ENCODE measurements at places on chromosomes 2 and 18. TPM values are rescaled to one million over a fixed set of nuclear protein-coding genes. Genes with fewer than 3 reads are reported as not detected.

DNA sequence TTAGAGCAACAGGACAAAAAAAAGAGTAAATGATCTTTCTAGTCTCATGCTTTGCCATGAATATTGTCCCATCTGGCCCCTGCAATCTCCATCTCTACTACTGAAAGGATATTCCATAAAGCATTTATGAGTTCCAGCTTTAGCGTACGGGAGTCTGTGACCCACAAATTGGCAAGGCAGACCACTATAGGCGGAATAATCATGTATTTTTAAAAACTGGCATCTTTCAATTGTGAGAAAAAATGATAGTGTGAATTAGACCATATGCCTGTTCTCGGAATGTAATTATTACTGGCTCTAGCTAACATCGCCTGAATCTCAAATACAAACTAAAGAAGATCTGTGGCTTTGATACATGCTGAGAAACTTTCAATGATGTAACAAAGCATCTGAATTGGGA lies 738.1 kb upstream of the NXPH2 start:
- DNase-seq = no peak

DNA sequence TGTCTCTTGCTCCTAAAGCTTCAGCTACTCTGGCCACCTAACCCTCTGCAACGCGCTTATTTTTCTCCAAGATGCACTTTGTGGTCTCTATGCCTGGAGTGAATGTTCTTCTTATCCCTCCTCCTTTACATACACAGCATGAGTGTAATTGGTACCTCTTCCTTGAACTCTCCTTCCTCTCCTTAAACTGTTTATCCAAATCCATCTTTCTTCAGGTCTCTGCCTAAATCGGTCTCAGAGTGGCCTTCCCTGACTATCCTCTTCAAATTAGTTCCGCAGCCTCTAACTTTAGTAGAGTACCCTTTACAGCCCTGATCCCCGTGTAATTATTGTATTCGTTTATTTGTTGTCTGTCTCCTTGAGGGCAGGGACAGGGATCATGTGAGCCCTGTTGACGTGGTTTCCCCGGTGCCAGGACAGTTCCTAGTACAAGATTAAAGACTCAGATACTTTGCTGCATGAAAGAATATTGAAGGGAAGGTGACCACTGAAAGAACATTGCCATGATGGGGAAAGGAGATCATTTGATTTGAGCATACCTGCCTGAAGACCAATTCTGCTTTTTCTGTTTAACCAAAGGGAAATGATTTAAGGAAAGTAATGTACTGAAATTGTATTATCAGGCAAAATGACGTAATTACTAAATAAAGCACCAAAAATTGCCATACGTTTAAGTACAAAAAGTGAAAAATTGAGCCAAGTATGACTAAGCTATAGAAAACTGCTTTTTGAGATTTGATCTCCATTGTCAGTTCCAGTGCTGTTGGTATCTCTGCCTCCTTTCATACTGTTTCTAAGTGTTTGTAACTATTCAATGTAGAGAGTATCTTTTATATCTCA lies 1.2 kb downstream of the CNOT9 start:
- no peak for DNase-seq

- DNase-seq = no peak
Observed at GRCh38 chr2:130787841-130788240, 32.5 kb downstream of the AMER3 start.

GRCh38 chr18:54260396-54261072 lies 8.8 kb upstream of the POLI start:
- DNase-seq = no peak

DNA sequence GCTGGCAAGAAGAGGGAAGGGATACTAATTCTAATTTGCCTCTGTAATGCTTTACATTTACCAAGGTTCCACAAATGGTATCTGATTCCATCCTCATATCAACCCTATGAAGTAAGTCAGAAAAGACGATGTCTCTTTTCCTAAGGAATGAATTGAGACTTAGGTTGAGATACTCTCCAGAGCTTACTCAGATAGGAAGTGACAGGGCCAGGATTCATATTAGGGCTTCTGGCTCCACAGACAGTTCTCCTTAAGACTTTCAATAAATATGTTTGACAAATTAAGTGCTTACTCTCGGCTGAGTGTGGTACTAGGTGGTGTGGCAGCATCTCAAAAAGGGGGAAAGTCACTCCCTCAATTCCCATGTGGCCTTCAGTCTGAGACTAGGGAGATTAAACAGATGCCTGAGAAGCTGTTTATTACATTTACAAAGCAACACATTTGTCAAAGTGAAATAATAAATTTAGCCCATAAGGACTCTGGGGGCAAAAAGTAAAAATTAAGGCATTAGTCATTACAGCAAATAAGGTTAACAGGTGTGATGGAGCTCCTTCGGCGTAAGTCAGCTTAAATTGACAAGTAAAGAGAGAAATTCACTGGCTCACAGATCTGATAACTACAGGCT lies 14.2 kb downstream of the CDK15 start:
- DNase-seq = no peak

DNA sequence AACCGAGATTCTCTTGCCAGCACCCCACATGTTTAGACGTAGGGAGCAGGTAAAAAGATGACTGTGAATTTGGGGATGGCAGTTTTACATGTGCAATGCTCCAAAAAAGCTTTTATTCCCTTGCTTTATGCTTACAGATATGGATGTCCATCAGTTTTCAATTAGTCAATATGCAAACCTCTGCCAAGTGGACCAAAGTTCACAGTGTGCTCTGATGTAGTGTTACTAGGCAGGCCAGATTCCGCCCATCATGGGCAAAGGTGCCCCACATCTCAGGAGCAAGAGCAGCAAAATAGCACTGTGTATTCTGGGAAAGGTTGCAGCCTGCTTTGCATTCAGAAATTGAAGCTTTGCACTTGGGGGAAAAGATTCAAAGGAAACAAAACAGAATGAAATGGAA lies 329.7 kb upstream of the ZEB2 start:
- no peak for DNase-seq

- DNase-seq = no peak
Observed at GRCh38 chr2:27211241-27211942, 449 bp upstream of the ATRAID start.

- DNase-seq = no peak
Observed at GRCh38 chr18:77105028-77105427, 27.6 kb downstream of the MBP start.

DNA sequence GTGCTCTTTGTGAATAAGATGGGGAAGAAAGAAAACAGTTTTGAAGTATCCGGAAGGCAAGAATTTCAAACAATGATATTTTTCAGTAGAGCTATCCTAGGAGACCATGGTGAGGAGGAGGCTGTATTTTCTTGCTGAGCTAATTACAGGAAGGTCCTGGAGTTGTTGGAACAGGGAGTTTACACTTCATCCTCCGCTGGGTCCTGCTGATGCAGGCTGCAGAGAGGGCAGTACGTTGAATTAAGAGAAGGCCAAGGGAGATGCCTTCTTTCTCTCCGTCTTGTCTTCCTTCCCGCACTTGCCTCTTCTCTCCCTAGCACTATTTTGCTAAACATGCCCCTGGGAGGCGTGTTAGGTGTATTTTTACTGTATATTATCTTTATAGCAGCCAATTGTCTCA lies 60.0 kb upstream of the EDAR start:
- DNase-seq = no peak

DNA sequence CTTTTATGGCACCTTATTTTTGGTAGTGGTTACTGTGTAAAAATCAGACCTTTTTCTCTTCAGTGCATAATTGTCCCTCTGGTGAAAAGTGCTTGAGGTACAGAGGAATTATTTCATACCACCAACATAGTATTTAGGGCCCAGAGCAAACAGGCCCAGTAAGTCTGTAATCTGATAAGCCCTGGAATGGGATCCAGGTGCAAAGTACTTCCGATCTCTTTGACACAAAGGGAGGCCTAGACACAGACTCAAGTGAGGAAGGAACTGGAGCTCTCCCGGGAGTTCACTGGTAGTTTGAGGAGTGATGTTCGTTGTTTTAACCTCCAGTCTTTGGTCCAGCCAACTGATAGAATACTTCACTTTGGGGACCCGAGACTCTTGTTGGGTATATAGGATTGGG lies 57.4 kb downstream of the RAB31 start:
- DNase-seq = no peak

DNA sequence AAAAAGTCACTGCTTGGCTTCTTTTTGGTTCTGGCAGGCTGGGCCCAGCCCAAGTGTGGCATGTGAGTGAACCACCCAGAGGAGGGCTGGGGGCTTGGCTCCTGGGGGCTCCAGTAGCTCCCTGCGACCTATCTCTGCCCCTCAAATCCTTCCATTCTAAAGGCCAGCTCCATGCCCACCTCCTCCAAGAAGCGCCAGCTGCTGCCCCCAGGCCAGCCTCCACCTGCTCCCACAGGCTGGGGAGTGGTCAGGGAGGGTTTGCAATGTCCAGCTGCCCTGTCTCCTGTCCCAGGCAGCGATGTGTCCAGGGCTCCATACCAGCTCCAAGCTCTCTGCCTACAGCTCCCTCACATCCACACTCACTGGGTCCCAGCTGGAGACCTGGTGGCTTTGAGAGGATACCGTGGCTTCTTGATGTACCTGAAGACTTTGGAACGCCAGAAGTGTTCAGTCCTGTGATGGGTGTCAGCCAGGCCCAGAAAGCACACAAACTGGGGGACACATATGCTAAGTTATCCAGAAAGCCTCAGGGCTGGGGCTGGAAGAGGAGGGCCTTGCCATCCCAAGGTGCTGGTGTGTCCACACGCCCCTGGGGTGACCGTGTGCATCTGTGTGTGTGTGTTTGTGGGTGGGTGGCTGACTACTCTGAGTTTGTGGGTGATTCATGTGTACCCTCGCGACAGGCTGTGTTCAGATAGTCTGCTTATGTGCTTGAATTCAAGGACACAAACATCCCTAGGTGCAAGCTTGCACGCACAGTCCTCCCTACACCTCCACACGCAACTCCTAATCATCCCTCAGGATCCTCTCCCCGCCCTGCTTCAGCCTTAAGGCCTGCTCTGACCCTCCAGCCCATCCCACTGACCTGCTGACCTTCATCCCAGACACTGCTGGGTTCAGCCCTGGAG lies 33.4 kb downstream of the ZFP36L2 start:
- DNase-seq = no peak

DNA sequence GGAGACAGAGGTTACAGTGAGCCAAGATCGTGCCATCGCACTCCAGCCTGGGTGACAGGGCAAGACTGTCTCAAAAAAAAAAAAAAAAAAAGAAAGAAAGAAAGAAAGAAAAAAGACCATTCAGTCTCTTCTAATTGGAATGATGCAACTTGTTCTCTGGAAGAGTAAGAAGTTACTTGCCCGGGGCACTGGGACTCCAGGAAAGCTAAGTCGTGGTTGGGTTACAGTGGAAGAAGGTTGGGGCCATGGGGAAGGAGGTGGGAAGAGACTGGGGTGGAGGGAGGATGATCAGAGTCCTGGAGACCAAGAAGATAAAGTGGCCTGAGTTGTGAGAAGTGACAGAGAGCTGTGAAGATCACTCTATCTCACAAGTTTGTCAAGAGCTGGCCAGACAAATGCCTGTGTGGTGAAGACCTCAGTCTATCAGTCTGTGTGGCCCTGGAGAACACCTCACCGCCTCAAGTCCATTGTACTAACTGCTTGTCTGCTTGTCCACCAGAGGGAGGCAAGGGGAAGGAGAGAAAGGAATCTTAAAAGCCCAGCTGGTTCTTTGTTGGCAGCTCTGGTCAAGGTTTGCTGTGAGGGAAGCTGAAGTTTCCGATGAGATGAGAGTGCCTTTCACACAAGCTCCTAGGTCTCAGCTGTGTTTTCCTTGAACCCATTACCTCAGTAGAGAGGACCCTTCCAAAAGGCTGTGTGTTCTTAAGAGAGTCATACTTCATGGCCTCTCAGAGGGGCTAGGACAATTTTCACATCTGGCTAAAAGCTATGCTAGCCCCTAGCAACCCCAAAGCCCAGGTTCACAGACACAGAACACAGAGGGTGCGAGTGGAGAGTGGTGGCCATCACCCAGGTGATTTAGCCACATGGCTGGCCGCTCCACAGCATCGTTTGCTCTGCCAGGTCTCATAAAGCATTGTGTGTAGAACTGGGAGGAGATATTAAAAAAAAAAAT lies 72.0 kb upstream of the TMEM178A start:
- peak; percentile 31 for DNase-seq

DNA sequence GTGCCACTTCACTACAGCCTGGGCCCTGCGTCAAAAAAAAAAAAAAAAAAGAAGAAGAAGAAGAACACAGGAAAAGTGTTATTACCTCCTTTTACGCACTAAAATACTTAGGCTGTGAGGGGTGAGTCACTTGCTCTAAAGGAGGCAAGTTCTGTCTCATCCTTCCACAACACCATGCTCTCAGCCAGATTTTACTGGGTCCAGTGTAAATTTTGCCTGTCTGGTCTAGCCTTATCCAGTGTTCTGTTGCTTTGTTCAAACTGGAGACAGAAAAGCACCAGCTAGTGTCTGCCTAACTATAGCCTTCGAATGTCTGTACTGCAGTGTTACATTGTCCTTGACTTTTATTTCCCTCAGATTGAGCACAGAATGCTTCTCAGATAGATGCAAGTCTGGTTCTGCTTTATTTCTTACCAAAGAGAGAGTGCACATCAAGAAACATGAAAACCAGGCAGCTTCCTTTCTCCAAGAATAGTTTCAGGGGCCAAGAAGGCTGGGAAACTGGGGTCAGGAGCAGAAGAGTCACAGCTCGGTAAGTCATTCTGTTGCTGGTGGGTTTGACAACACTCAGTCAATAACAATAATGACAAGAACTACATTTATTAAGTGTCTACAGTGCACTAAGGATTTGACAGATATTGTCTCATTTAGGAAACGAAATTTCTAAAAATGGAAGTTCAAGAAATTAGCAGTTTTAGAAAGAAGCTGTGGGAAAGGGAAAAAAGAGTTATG lies 3.1 kb upstream of the MSGN1 start:
- no peak for DNase-seq

GRCh38 chr2:11082880-11083279 lies 72.4 kb upstream of the SLC66A3 start:
- DNase-seq = no peak

DNA sequence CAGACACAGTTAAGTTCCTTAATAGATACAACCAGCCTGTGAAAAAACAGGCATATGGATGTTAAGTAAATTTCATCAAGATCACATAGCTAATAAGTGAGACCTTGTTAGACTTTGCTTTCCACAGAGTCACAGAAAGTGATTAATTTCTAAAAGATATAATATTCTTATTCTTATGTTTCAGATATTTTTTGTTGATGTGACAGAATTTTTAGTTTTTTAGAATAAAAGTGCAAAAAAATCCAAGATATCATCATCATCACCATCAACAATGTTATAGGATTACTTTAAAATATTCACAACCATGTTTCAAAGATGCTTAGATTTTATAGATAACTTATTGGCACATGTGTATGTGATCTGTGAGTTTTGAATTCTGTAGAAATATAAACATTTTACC lies 132.3 kb upstream of the ITGA4 start:
- DNase-seq = no peak

DCC gene
- total RNA-seq = not detected

SCN7A gene
- total RNA-seq = 10.7 TPM

LIMS3 gene
- 3.0 TPM for total RNA-seq

SPAST gene
- total RNA-seq = 8.0 TPM

GULP1 gene
- 10.8 TPM for total RNA-seq

GCG gene
- total RNA-seq = not detected

ATL2 gene
- total RNA-seq = 34.8 TPM

CXCR1 gene
- 0.97 TPM for total RNA-seq

SERPINB3 gene
- total RNA-seq = not detected

UGT1A8 gene
- not detected for total RNA-seq

CETN1 gene
- not detected for total RNA-seq
